NCI-H2171 (cell line): ENCODE measurements at places on chromosomes 1 and 21.
A peak's percentile ranks its signal among the peaks of the same experiment; 100 is the strongest.

GRCh38 chr1:173140733-173141132 lies 66.4 kb downstream of the TNFSF4 start:
- no peak for DNase-seq

- no peak for DNase-seq
Measured at GRCh38 chr1:205355075-205355453, 1.7 kb downstream of the KLHDC8A start.

GRCh38 chr1:21149855-21150432 lies 26.8 kb downstream of the EIF4G3 start:
- DNase-seq = no peak

DNA sequence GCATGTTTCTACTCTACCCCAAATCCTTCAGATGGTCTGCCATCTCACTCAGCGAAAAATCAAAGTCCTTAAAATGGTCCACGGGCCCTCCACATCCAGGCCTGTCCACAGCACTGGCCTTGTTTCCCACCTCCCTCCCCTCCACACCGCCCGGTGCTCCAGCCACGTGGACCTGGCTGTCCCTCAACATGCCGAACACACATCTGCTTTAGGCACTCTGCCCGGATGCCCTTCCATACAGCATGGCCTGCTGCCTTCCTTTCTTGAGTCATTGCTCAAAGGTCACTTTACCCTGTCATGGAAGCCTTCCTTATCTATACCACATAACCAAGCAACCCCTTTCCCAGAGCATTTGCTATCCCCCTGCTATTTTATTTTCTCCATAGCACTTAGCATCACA lies 143.0 kb downstream of the DNM3 start:
- no peak for DNase-seq

DNA sequence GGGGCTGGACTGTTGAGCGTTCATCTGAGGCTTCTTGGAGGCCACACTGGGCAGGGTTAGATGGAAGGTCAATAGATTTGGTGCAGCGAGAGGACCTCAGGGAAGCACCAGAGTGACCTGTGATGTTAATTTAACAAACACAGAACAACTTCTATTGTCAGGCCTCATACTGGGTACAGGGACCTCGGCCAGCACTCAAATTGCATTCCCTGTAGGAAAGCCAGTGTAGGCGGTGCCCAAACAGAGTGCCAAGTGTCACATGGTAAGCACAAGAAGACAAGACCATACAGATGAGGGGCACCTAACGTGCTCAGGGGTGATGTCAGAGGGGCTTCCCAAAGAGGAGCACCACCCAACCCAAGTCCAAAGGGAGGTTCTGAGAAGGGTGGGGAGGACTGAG lies 1.3 kb downstream of the TMEM269 start:
- no peak for DNase-seq

DNA sequence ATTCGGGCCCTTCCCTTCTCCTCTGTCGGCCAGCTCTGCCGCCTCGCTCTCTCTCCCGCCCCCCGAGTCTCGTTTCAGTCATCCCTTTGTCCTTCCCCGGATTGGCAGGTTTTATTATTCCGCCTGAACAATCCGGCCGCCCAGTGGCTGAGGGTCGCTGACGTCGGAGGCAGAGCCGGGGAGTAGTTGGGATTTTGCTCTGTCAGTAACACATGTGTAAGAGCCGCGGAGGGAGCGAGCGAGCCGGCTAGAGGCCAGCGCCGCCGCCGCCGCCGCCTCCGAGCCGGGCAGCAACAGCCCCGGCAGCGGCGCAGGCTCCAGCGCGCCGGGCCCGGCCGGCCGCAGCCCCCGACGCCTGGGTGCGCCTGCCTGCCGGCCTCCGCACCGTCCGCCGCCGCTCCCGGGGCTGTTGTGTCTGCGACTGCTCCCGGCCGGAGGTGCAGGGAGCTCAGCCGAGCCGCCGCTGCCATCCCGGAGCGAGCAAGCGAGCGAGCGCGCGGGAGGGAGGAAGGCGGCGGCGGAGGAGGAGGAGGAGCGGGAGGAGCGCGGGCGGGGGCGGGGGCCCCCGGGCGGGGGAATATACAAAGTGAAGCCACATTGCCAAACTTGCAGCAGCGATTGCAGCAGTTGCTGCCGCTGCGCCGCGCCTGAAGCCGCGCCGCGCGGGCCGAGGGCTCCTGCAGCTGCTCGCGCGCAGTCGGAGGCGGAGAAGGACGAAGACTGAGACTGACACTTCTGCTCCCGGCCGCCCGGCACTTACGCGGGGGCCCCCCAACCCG lies at the start of gene LMO4:
Gene LMO4, plus strand, starts transcription at position 609 of the 779 bp plus-strand sequence. CDS start 3,136 bp downstream, outside the sequence.
- DNase-seq = peak; percentile 91

DNA sequence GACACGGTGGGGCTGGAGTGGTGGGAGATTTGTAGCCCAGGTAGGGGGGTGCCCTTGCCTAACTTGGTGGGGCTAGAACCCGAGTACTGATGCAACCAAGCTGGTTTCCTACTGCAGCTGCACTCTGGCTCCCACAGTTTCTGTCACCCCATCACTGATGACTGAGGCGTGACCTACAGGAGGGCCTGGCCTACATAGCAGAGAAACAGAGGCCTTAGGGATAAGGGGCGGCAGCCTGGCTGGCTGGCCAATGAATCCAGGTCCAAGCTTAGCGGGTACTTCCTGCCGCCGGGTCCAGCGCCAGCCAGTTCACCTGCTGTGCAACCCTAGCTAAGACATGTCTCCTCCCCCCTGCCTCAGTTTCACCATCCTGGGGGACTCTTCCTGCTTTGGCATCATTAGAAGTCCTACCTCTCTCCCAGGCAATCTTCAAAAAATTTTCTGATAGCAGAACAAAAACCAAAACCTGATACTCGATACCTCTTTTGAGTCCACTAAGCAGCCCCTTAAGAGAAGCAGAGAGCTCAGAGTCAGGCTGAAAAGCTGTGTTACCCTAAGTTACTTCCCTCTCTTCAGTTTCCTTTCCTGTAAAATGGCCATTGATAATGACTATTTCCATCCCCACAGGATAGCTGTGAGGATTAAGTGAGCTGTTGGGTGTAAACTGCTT lies 27.3 kb upstream of the RNF19B start:
- DNase-seq = no peak

DNA sequence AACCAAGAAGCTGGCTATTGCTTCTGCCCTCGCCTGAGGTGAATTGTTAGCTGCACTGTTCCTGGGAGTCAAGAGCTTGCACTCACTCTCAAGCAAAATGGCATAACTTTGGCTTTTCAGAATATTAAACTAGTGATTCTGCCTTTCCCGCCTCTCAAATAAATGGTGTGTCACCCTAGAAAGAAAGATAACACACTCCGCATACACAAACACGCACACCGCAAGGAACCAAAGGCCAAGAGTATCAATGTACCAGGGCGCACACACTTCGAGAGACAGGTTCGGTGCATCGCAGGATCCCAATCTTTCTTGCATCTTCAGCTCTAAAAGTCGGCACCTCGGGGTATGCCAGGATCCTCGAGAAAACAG lies 470 bp upstream of the RTCA start:
- no peak for DNase-seq

DNA sequence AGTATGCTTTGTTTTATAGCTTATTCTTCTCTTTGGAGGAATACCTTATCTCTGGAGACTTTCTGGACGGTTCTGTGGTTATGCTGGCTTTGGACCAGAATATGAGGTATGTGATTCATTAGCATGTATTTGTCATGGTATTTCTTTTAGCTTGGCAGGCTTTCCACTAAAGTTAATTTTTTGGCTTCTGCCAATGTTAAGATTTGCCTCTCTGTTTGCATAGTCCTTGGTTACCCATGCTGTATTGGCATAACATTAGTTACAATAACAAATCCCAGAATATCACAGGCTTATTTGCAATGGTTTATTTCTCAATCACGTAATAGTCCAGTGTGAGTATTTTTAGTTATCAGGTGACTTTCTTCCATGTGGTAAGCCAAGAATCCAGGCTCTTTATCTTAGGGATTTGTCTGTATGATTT lies 9.7 kb downstream of the ZMPSTE24 start:
- DNase-seq = no peak

DNA sequence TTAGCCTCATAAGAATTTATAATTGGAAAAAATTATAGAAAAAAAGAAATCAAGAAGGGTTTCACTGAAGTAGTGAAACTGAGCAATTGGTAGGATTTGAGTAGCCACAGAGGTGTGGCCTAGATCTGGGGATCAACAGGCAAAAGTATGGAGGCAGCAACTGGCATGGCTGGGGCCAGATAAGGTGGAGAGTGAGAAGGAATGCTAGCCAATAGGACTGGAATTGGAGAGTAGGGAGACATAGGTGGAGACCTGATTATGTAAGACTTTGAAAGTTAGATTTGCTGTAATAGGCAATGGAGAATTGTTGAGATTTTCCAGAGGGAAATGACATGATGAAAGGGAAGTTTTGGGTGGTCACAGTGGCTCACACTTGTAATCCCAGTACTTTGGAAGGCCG lies 24.6 kb upstream of the CGN start:
- no peak for DNase-seq

GRCh38 chr1:114982251-114982650 lies 47.4 kb upstream of the TSHB start:
- DNase-seq = no peak

- no peak for DNase-seq
Measured at GRCh38 chr1:185585770-185586169, 148.4 kb upstream of the HMCN1 start.

DNA sequence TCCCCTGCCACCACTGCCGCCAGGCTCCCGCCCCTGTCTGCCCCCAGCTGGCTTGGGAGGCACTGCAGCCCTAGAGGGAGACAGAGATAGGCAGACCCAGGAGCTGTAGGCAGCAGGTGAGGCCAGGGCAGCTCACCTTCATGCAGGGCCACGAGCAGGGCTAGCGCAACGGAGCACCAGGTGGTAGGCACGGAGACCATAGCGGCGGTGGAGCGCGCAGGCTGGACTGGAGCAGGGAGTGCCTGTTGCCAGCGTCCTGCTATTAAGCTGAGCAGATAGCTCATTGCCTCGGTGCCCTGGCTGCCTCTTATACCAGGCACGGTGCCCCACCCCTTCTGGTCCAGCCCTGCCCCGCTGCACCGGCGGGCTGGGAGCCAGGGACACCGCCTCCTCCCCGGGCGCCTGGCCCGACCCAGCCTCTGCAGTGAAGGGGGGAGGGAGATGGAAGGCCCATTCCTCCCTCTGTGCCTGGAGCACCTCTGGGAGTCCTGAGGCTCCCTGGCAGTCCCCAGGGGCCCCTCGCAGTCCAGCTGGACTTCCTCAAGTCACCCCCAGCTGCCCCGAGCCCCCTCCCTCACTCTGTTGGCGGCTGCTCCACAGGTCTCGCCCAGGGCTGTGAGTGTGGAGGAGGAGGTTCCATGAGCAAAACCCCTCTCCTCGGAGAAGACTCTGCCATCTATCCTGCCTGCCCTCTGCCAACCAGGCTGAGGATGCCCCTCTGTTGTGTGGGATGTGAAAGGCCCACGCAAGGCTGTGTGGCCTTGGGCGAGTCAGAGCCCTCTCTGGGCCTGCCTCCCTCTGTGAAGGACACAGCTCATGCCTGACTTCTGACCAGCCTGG lies at the start of gene EDN2:
Gene EDN2, minus strand, starts transcription at position 282 of the 840 bp plus-strand sequence. Its CDS starts 82 bp downstream, at position 200.
- DNase-seq = peak; percentile 60

DNA sequence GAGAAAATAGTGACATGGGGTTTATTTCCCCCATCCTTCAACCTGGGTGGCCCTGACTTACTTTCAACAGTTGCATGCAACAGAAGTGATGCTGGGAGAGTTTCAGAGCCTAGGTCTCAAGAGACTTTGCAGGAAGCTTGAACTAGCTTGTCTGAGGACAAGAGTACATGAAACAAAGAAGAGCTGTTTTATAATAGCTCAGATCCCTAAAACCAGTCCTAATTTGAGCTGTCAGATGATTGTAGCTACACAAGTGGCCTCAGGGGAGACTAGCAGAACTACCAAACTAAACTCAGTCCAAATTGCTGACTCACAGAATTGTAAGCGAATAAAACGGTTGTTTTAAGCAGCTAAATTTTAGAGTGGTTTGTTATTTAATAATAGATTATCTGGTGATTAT lies 17.1 kb downstream of the RC3H1 start:
- peak; percentile 72 for DNase-seq

DNA sequence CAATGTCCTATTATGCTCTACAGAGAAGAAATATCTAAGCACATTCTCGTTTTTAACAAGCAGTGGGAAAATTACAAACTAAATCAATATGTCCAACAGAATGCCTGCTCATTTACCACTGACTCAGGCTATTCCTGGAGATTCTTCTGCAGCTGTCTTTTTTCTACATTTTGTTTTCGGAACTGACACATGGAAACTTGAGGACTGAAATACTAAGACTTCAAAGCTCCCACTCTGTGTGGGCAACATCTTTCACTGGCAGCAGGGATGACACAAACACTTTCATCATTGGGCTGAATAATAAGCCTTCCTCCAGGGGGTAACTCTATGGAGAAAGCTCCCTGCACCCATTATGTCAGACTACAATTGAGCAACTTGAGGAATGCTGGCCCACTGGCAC lies 175.5 kb upstream of the NCAM2 start:
- DNase-seq = no peak

DNA sequence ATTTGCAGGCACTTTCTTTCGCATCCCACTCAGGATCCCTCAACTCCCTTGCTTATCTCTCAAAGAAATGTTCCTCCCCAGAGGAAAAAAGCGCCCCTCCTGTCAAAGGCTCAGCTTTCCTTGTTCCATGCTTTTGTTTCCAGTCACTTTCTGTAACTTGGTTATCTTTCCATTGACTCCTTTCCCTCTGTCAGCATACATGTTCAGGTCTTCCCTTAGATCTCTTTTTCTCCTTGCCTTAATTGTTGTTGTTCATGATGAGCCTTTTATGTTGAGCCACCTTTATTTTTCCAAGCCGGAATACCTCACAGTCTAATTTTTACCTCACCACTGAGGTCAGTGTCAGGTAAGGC lies 46.5 kb upstream of the PODN start:
- DNase-seq = no peak

- DNase-seq = no peak
Measured at GRCh38 chr1:233010146-233010545, 59.7 kb downstream of the NTPCR start.

- DNase-seq = no peak
Measured at GRCh38 chr1:37258068-37258467, 216.3 kb upstream of the ZC3H12A start.

- no peak for DNase-seq
Measured at GRCh38 chr1:244210884-244211558, 159.9 kb downstream of the ZBTB18 start.

DNA sequence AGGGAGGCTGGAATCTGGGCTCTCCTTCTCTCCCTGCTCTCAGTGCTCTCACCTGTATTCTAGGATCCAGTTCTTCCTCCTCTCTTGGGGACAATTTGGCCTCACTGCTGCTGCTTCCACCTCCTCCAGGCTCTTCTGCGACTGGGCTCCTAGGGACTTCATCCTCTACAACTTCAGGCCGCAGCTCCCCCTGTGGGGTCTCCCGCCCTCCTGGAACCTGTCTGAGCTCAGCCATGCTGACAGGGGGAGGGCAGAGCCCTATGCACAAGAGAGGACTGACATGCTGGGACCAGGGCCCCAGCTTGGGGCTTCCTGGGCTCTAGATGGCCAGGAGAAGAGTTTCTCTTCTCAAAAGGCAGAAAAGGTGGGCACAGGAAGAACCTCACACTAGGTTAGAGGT lies 1.0 kb downstream of the SH3BP5L start:
- no peak for DNase-seq

- no peak for DNase-seq
Measured at GRCh38 chr1:115063228-115063901, 25.9 kb downstream of the TSPAN2 start.
